ENCODE measurements at places on chromosomes 12 and 14.
A peak's percentile ranks its signal among the peaks of the same experiment; 100 is the strongest.

DNA sequence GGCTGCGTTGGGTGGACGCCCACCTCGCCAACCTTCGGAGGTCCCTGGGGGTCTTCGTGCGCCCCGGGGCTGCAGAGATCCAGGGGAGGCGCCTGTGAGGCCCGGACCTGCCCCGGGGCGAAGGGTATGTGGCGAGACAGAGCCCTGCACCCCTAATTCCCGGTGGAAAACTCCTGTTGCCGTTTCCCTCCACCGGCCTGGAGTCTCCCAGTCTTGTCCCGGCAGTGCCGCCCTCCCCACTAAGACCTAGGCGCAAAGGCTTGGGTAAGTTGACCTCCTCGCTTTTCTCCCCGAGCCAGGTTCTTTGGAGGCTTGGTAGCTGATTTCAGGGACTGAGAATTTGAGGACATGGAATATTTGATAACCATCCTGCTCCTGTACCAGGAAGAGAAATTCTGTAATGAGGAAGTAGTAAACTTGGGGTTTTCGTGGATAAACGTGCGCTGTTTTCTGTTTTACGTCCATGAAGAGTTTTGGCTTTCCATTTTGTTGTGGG is 530 bp downstream of the APAF1 start:
- DNase-seq = no peak

GRCh38 chr14:52265253-52265652 is 2.2 kb upstream of the PTGDR start:
- DNase-seq = no peak

- no peak for DNase-seq
These were observed 32.3 kb downstream of the PROX2 start for GRCh38 chr14:74843653-74844052.

DNA sequence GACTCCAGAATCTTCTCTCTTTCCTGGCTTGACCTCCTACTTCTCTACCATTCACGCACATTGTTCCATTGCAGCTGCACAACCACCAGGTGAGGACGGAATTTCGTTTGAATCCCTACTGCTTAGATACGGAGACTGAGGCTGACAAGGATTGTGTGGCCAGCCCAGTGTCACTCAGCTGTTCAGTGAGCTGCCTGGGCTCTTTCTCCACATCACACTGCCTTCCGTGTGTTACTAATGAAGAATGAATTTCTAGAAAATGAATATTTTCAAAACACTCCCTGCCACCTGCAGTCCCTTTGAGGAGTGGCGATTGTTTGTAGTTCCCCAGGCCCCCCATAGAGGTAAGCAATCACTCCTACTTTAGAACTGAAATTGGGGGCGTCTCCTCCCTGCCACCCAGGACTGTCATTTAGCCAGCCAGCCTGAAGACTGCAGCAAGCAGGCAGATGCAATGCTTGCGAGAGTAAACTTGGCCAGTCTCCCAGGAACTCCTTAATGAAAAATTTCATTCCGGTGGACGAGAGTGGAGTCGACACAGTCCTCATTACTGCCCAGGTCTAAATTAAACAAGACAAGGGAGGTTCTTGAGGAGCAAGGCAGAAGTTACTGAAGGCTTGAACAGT is 239.7 kb downstream of the SLC41A2 start:
- DNase-seq = no peak

DNA sequence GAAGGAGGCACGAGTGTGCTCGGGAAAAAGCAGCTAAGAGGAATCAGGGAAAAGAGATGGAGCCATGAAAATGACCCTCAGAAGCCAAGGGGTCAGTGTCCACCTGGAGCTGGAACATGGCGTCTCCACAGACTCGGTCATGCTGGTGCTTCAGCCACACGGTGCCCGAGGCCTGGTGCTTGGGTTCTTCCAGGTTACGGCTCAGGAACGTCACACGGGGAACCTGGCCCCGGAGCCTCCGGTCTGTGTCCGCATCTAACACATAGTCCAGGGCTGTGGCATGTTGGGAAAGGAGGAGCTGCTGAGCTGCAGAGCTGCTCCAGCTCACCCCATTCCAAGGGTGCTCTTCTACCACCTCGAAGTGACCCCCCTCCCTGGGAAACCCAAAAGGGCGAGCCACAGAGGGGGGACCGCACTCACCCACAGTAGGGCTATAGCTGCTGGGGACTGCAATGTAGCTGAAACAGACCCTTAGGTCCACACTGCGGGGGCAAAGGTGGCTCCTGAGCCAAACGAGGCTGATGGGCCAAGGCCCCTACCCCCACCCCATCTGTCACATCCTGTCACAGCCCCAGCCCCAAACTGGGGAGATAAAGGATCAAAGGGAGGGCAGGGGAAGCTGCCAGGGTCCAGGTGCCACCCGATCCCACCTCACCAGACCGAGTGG is 10.8 kb downstream of the ITGA7 start:
- no peak for DNase-seq

DNA sequence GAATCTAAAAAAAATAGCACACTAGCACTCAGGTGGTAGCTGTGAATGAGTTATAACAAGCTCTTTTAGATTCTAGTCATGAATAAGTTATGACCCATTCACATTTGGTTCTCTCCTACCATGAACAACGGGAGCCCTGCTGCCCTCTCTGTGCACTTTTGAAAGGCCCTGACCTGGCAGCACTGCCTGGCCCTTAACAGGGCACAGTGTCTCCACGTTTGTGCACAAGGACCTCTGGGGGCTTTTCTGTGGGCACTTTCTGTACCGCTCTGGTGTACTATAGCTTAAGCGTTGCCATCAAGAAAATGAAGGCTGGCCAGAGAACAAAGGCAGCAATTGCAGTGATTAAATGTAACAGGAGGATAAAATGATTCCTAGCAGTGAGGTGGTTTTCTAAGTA is 21.2 kb downstream of the CCDC92 start:
- no peak for DNase-seq

GRCh38 chr12:95851606-95852005 is 7.1 kb upstream of the SNRPF start:
- DNase-seq = no peak

DNA sequence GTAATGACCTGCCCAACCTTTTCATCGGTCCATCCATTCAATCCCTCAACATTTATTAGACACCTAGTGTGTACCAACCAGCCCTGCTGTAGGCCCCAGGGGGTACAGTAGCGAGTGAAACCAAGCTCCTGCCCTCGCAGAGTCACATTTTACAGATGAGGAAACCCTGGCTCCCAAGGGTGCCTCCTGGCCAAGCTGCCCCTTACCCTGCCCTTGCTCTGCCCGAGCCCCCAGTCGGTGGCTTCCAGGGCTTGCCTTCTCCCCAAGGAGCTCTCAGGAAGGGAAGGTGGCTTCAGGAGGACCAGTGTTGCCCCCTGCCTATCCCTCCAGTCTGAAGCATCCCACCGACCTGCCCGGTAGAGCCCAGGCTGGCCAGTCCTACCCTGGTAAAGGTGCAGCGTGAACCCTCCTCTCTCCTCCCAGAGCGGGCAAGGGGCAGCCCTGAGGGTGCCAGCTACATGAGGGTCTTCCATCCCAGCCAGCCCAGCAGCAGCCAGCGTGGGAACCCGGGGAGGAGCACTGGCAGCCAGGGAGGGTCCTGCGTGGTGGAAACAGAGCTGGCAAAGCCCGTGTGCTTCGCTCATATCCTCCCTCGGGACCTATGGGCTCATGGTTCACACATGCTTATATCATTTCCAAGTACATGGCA is 670 bp upstream of the BEGAIN start:
- no peak for DNase-seq

DNA sequence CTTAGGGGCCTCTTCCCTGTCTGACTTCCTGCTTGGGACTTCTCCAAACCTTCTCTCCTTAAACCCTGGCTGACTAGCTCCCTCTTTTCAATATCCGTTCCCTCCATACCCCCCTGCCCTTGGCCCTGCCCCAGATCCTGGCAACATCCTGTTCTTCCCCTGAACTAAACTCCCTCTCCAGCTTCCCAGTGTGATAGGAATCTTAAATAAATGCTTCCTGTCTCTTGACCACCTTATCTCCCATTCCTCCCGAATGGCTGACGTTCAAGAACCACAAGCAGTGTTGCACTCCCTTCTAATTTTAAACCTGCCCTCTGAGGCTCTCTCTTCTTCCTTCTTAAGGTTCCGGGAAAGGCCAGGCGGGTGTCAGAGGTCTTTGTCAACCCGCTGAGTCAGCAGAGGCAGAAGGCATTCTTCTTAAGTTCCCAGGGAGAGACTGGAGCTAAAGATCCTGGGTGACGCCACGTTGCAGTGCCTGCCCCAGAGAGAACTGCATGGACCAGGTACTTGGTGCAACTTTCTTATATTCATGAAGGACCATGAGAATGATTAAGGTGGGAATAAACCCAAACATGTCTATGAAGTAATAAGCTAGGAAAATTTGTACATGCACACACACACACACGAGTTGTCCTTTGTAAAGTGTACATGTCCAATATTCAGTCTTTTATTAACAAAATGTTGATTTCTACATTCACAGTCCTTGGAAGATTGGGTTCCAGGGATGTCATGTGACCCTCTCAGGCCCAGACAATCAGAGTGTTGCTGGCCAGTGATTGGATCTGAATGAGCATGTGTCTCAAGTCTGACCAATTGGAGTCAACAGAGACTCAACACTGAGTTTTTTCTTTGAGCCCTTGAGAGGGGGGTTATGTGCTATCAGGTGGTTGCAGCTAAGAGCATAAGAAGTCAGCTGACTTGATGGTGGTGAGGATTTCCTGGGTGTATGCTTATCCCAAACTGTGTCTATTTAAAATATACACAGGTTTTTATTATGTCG is 420.2 kb upstream of the TBX3 start:
- no peak for DNase-seq

DNA sequence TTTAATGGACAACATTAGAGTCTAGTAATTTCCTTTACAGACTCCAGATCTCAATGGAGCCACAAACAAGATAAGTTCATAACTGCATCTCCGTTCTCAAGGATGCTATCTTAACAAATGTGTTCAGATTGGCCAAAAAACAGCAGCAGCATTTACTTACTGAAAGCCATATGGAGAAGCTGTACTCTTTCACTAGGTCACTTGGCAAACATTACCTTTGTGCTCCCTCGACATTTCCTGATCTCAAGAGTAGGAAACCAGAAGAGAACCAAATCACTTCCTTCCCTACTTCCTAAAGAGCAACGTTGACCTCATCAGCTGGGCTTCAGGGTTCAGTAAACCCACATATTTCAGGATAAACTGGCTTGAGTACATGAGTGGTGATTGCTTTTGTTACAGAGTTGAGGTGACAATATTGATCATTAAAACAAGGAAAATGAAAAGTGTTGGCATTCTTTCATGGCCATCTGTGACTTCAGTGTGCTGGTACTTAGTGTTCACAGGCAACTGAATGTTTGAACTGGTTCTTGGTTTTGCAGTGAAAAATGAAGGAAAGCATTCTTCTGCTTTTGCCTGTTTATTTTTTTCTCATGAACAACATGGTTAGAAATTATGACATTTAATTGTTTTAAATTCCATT is 449.6 kb downstream of the TMEM117 start:
- no peak for DNase-seq

DNA sequence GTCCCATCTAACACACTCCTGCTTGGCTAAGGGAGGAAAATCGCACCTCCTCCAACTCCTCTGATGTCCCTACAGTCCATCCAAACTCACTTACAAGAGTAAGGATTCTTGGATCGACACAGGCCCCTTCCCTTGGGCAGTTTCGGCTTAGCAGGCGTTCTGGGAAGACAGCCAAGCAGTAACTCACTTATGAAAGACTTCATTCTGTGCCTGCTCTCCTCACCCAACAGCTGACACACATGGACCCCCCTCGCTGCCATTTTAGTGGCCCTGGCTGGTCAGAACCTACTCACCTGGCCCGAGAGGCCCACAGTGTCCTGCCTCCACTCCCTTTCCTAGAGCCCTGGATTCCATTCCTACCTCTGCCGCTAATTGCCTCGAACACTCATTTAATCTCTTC is 52.3 kb upstream of the BCL2L14 start:
- DNase-seq = peak; percentile 67

DNA sequence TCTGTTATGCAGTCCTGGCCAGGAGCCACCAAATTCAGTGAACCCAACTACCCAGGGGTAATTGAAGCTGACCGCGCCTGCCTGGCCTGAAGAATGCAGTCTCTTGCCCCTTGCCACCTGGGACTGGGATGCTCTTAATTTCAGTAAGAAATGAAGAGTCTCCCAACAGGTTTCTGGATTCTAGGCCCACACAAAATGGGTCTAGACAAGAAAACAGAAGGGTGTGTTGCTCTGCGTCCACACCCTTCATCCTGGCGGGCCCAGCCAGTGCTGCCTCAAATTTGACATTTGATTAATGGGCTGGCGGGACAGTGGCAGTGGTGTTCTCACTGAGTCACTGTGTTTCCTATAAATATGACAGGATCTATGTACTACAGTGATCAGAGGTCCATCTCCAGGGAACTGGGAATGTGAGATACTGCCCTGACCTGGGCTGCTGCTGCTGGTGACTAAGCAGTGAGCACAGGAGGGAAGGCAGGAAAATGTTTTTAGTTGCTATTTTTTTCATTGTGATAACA is 6.5 kb downstream of the TMEM253 start:
- no peak for DNase-seq

- peak; percentile 50 for DNase-seq
These were observed at the start of the genes AMIGO2 and PCED1B for GRCh38 chr12:47079468-47079980. Gene AMIGO2, minus strand, starts transcription at chr12:47079959. Its CDS starts 957 bp downstream, at chr12:47079002. Gene PCED1B, plus strand, starts transcription at chr12:47079621. Its CDS starts 155,443 bp downstream, at chr12:47235064.

DNA sequence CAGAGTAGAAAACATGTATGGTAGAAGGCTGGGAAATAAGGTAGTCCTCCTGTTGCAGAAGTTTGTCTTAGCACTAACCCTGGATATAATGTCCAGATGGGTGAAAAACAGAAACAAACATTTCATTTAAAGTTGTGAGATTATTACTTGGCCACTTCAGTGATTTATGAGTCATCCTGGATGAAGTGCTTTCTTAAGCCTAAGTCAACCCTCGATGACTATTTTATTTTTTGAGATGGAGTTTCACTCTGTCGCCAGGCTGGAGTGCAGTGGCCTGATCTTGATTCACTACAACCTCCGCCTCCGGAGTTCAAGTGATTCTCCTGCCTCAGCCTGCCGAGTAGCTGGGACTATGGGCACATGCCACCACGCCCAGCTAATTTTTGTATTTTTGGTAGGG is 10.2 kb downstream of the DLST start:
- DNase-seq = no peak

- no peak for DNase-seq
These were observed 95.9 kb downstream of the OTOGL start for GRCh38 chr12:80195074-80195726.

DNA sequence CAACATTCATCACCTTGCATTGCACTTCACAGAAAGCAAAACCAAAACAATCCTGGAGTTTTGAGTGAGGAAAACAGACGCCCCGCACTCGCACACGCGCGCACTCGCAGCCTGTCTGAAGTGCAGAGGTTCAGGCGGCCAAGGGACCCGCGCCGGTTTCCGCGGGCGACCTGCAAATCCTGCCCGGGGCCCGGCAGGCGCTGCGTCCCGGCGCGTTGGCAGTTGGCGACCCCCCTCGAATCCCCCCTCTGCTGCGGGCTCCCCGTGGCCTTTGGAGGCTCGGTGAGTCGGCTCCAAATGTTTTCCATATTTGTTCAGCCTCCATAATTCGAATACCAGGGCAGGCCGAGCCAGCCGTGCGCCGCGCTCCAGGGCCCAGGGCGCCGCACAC is at the start of gene SSPN:
SSPN (plus strand) TSS at position 324 of the 391 bp plus-strand sequence. CDS start 100 bp downstream, outside the sequence.
- DNase-seq = peak; percentile 79

DNA sequence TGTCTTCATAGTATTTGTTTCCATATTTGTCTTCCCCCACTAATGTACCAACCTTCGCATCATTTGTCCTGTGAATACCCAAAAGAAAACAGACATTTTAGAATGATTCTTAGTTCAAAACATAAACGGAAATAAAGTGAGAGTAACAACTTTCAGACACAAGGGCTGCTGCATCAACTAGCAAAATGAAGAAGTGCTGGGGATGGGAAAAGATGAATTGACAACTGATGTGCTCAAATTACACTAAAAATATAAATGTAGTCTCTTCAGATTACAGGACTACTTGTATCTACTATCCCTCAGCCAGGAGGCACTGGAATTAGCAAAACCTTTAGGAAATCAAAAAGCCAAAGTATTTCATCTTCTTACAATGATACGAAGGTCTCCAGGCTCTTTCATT is 743 bp downstream of the NDUFA12 start:
- no peak for DNase-seq

Measured in hypothalamus (tissue), 51 donors.